ENCODE measurements at places on chromosomes 3 and 15. TPM values are rescaled to one million over a fixed set of nuclear protein-coding genes. Genes with fewer than 3 reads are reported as not detected.

DNA sequence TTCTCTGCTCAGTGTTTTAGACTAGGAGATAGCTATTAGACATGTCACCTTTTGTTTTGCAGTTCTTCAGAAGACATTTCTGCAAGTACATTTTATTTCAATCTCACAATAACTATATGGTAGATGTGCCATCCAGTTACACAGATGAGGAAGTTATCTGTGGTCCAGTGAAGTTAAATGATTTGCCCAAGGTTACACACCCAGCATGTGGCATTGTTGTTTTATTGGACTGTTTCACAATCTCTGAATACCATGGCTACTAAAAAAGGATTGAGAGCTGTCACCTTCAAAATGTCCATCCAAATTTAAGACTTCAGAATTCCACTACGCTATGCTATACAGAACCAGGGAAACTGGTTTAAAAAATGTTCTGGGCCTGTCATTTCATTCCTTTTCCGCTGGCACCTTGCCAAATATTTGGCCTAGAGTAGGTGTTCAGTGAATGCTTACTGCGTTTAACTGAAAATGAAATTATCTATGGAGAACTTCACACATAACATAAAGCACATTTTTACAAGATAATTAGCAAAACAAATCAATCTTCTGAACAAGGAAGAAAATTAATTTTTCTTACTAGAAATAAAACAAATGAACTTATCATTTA is 20.2 kb downstream of the TM6SF1 start:
- DNase-seq: no peak

DNA sequence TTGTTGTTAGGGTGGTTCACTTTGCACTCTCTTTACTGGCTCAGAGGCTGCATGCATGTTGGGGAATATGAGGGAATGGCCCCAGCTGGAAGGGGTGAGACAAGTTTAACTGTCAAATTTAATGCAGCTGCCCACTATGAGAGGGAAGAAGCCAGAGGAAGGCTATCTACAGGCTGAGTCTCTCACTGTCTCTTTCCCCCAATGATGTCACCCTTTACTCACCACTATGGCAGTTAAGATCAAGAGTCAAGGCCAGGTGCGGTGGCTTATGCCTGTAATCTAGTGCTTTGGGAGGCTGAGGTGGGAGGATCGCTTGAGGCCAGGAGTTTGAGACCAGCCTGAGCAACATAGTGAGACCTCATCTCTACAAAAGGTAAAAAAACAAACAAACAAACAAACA is 12.2 kb upstream of the RBMS3 start:
- no peak for DNase-seq

- DNase-seq: no peak
These were observed 97.3 kb downstream of the SLCO3A1 start for GRCh38 chr15:91950631-91951329.

DNA sequence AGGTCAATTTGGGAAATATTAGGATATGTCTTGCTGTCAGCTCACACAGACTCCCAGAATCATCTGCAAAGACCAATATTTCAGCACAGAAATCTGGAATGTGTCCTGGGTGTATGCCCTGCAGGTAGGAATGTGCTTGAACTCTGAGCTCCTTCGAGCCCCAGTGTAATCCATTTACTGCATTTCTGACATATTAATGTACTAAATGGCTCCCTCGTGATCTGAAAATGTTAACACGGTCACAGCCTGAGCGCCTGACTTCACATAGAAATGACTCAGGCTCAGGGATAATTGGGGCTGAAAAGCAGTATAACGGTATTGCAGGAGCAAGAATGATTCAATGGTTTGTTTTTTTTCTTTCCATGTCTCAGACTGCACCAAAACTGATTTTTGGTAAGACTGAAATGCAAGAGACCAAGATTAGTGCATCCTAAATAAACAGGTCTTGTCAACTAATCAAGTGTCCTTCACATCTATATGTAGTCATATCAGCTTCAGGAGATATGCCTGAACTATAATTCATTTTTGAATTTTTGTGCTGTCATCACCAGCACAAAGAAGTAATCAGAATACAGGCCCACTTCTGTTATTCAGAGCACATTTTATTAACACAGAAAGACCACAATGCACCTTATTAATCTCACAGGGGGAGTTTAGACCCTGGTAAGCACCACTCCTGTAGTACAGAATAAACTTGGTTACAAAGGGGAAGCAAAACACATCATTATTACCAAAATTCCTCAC is 49.8 kb downstream of the DCLK3 start:
- no peak for DNase-seq

DNA sequence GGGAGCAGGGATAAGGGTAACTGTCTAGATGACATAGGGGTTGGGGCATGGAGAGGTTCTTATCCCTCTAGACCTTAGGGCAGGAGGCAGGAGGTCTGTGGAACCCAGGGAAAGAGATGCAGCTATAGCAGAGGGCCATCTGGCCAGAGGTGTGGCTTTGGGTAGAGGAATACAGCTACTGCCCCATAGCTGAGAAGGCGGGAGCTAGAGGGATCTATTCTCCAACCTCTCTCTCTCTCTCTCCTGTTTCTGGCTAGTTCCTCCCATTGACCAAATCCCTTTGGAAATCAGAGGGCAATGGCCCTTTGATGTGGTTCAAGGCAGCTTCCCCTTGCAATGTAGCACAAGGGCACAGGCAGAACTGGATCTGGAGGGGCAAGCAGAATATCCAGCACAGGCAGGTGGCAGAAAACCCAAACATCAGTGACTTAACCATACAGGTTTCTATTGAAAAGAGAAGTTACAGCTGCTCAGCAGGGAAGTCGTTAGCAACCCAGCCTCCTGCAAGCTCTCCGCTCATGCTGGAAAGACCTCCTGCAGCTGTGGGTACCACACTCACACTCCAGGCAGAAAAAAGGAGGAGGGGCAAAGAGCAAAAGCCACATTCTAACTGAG is 22.3 kb upstream of the LMOD3 start:
- no peak for DNase-seq

GRCh38 chr3:131735544-131735943 is 232.8 kb upstream of the MRPL3 start:
- no peak for DNase-seq

- no peak for DNase-seq
These were observed 533.2 kb downstream of the GRM7 start for GRCh38 chr3:7393944-7394605.

The SIDT1 gene
- 78.4 TPM for total RNA-seq

DNA sequence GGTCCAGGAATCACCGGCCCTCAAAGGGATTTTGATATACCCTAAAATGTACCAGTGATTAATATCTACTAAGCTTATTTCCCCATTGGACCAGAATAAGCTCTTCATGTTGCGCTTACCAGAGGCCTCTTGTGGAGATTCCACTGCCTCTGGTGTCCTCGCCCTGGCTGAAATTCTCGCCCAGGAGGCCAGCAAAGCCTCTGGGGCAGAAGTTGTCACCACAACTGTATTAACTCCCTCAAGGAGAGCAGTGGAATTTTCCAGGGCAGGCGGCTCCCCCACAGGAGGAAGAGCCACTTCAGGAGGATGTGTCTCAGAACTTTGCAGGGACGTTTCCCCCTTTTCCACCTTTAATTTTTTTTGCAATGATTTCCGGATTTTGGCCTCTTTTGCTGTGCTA is 6.9 kb downstream of the DPPA4 start:
- DNase-seq: no peak

The CYP1A1 gene
- total RNA-seq: not detected

The PLCB2 gene
- 14.9 TPM for total RNA-seq

- no peak for DNase-seq
These were observed 41.9 kb downstream of the SETD5 start for GRCh38 chr3:9439331-9439730.

The MYRIP gene
- total RNA-seq: 9.4 TPM

GRCh38 chr3:8954938-8955763 is 8.1 kb downstream of the RAD18 start:
- DNase-seq: no peak
